ENCODE measurements at places on chromosomes 6 and 20.

GRCh38 chr6:84652356-84653026, 111.9 kb downstream of the TBX18 start:
- DNase-seq = no peak

DNA sequence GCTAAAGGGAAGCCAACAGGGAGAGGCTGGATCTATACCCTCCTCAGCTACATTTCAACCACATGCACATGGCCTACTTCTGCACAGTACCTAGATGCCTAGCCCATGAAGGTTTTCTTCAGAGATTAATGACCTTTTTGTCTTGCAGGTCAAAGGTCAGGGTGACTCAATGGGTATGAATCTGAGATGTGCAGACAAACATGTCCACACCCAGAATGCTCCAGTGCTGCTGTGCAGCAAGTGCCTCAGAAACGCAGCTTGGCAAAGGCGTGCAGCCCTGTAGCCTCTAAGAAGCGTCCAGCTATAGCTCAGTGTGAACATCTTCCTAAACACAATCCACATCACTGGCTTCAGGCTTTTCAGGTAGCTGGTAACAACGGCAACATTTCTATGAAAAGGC, 24.4 kb downstream of the MAP1LC3A start:
- no peak for DNase-seq

DNA sequence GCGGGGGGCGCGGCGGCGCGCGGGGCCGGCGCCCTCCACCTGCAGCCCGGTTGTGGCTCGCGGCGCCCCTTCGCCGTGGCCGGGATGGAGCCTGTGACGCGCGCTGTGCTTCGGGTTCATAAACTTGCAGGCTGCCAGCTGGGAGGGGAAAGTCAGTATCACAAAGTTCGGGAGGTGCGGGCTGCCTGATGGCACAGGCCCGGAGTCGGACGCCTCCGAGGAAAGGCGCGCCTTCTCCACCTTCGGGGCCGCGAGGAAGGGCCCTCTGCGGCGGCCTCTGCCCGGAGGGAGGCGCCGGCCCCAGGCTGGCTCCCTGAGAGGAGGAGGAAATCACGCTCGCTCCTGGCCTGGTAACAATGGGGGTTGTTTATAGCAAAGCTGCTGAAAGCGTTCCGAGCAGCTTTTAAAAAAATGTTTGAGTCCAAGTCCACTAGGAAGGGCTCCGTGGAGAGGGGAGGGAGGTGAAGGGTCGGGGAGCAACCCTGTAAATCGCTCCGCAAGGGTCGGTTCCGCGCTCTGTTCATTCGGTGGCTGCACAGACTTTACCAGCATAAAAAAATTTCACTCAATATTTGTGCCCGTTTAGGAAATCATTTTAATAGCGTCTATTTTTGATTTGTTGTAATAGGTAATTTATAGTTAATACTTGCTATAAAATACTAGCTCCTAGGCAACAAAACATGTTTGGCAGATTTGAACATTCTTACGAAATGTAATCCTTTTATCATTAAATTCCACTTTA, 1.0 kb downstream of the AFDN start:
- DNase-seq = no peak

DNA sequence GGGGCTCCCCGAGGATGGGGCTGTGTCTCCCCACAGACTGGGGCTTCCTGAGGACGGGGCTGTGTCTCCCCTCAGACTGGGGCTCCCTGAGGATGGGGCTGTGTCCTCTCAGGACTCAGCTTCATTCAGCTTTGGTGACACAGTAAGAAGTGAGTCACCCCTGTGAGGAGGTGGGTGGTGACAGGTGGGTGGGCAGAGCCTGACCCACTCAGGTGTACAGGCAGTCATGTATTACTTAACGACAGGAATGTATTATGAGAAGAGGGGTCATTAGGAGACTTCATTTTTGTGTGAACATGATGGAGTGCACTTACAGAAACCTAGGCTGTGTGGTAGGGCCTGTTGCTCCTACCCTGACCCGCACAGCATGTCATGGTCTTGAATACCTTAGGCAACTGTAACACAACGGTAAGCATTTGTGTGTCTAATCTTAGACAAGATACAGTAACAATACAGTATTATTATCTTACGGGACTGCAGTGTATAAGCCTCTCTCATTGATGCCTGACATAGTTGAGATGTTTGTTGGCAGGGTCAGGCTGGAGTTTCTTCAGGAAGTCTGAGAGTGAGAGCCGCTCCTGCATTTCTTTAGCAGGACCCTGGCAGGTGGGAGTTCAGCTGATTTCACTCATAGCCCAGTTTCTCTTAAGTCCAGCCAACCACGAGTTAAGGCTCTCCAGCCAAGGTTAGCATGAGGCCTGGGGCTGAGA, 10.9 kb upstream of the PGC start:
- no peak for DNase-seq

DNA sequence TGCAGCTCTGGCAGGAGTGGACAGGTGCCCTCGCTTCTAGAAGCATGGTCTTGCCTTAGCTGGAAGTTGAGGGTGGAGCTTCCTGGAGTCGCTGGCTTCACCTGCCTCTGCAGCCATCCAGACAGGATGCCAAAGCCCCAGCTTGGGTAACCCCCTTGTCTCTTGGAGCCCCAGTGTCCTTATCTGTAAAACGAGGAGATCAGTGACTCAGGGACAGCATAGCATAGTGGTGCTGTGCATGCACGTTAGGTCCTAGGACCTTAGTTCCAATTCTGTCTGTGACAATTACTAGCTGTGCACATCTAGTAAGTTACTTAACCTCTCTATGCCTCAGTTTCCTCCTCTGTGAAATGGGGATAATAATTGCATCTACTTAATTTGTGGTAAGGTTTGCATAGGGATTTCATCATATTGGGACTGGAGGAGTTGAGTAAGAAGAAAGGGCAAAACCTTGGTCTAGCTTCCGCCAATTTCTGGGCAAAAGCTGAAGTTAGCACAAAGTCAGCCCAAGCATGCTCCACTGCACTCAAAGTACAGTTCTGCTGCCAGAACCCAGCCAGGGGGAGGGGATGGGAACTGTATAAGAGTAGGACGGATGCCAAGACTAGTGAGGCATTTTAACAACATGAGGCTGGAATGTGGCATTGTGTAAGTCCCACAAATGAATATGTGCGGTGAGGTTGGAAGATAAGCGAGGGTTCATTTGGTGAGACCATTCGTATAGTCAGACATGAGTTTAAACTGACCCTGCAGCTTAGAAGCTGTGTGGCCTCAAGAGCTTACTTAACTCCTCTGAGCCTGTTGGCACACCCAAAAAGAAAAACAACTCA, 24.5 kb downstream of the TOX2 start:
- DNase-seq = no peak

DNA sequence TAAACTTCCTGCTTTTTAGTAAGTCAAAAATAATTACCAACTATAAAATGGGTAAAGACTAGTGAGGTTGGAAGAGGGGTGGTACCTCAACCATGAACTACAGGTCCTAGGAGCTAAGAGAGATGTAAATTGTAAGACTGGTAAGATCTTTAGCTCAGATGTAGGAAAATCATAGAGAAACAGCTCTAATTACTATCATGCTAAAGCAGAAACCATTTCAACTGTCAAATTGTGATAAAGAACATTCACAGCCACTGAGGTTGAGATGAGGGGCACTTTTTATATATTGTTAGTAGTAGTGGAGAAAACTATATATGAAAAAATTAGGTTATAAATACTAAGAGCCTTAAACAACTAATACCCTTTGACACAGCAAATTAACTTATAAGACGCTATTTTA, 20.0 kb downstream of the CDK19 start:
- DNase-seq = peak; percentile 63

- DNase-seq = no peak
Observed at GRCh38 chr6:16450821-16451220, 212.4 kb downstream of the GMPR start.

DNA sequence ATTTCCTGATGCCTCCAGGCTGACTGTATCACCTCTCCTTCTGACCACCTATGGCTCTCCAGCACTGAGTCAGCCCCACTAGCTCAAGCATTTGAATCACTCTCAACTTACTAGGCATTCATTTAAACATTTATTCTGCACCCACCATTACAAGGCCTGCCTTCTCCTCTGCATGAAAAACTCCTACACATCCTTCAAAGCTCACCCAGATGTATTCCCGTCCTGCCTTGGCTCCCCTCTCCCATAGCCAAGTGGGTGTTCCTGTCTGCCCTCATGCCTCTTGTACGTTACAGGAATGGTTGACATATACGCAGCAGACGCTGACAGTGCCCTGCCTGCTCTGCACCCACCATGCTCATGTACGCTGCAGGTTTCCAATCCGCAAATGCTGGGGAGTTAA, 21.6 kb downstream of the KCNK17 start:
- DNase-seq = no peak

DNA sequence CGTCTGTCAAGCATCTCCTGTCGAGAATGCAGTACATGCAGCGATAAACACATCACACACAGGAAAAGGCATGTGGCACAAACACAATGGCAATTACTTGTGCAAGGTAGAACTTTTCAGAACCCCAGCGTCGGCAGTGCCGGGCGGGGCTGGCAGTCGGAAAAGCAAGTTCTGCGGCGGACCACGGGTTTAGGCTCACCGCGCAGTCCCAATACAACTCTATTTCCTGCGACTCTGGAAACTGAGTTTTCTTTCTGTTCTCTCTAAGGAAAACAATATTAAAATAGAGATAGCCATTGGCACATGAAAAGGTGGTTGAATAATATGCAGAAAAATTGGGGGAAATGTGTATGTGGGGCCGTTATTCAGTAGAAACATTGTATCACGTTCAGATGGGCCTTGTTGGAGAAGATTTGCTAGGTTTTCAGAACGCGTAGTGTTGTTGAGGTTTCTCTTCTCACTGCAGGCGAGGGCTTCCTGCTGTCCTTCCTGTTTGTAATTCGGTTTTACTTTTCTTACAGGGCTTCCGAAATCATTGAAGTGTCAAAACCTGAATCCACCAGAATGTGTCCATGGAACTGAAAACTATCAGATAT, 369.5 kb downstream of the THBS2 start:
- DNase-seq = no peak

GRCh38 chr20:35718972-35719635, 19.9 kb downstream of the ROMO1 start:
- no peak for DNase-seq

- DNase-seq = no peak
Observed at GRCh38 chr20:7470912-7471311, 469.3 kb downstream of the HAO1 start.

DNA sequence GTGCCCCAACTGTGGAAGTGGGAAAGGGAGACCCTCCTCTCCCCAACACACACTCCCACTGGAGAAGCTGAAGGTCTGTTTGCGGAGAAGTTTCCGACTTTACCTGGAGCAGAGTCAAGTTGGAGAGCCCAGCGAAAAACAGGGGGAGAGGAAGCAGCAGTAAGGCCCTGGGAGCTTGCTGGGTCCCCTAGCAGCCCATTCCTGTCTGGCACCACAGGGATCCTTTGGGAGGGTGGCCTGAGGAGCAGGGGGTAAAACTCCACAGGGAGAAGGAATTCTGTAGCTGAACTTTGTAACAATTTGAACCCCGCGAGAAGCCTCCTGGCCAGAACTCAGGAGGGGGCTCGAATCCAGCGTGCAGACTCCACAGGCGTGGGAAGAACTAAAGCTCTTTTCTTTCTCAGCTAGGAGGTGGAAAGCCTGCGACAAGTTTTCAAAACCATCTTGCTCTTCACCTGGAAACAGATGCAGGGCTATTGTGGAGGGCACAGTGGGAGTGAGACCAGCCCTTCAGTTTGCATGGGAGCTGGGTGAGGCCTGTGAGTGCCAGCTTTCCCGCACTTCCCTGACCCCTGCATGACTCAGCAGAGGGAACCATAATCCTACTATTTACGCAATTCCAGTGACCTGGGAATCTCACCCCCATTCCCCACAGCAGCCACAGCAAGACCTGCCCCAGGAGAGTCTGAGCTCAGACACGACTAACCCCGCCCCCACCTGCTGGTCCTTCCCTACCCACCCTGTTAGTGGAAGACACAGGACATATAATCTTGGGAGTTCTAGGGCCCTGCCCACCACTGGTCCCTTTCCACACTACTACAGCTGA, 25.8 kb downstream of the SERPINB9 start:
- DNase-seq = no peak

GRCh38 chr6:82741325-82741995, 324.2 kb downstream of the UBE3D start:
- no peak for DNase-seq

DNA sequence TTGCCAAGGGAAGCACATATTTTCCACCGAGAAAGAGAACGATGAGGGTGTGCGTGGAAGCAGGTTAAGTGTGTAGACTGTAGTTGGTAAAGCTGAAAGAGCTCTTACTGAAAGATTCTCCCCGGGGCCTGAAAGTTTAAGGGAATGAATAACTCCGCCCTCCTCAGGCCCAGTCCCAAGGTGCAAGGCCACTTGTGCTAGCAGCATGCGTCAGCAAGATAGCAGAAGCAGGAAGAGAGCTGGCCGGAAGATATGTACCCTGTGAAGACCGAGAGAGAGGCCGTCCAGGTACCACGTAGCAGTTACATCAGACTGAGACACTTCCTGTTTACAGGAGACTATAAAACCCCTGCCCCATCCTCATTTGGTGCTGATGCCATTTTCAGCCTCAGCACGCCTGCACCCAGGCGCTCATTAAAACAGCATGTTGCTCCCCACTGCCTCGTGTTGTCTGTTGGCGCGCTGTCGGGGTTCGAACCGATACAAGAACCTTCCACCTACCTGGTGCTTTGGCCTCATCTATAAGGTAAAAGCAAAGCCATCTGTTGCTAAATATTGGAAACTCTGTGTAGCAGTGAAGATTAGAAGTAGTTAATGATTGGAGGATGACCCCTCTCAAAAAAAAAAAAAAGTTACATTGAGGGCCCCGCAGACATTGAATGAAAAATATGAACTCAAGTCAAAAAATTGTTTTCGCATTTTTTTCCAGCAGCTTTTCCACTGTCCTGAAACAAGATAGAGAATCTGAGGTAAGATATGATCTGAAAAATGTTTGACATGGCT, 18.6 kb upstream of the FAM135A start:
- no peak for DNase-seq

GRCh38 chr20:46159101-46159897, 41.2 kb downstream of the CD40 start:
- no peak for DNase-seq

DNA sequence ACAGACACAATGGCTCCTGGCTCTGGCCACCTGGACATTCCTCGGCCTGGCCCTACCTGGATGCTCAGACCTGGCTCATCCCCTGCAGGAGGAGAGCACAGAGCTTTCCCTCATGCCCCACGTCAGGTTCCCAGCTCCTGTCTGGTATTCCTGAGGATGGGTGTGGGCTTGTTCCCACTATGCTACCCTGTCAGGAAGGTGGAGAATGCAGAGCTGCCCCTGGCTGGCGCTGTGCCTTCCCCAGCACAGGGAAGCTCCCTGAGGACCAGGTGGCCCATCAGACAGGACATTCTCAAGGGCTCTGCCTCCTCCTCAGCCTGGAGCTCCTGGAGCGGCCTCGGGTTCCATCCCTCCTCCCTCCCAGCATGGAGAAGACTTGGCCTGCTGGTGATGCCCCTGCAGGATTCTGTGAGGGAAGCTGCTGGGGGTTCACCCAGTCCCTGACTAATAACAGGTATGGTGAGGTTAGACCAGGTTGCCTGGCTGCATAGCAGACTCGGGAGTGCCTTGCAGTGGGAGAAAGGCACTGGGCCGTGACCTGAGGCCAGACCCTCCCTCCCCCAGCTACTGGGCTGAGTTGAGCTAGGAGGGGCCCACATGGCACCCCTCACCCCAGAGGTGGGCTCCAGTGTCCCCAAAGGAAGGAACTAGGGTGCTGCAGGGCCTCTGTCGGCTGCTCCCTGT, 156.0 kb upstream of the MLN start:
- no peak for DNase-seq

Data from hematopoietic multipotent progenitor cell treated with erythropoietin and hydrocortisone succinate and interleukin-3 and kit ligand, for 8 days (in vitro differentiated cells).